M059J (cell line): ENCODE measurements at places on chromosomes 1 and 21. TPM values are rescaled to one million over a fixed set of nuclear protein-coding genes. Genes with fewer than 3 reads are reported as not detected.

Gene KCNJ9
- not detected in 2 replicates for total RNA-seq

Gene CLCA1
- not detected in 2 replicates for total RNA-seq

Gene KRTAP10-3
- total RNA-seq, result not detected in 2 replicates

GRCh38 chr1:240619906-240620621 is 8.1 kb upstream of the GREM2 start:
- DNase-seq, result no peak

- peak; percentile 83 for DNase-seq
These were observed 51.1 kb downstream of the IER5 start for GRCh38 chr1:181139631-181140061.

- DNase-seq, result no peak
These were observed 129.4 kb downstream of the MRPS6 start for GRCh38 chr21:34202553-34203372.

- no peak for DNase-seq
These were observed 394.4 kb downstream of the PTPRU start for GRCh38 chr1:29630756-29631155.

DNA sequence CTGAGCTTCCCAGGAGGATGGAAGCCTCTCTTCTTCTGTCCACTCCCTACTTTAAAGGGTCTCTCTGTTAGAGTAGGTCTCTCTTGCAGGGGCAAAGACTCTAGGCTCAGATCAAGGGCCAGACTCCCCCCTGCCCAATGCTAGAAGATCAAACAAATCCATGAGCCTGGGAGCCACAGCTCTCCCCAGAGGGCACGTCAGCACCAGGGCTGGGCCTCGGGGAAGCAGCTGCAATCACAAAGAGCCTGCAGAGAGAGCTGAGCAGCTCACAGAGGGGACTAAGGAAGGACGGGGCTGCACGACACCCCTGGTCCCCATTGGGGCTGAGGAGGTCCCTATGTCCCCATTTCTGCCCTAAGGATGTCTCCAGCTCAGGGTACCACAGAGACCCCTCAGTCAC is 3.9 kb downstream of the CNTN2 start:
- no peak for DNase-seq

DNA sequence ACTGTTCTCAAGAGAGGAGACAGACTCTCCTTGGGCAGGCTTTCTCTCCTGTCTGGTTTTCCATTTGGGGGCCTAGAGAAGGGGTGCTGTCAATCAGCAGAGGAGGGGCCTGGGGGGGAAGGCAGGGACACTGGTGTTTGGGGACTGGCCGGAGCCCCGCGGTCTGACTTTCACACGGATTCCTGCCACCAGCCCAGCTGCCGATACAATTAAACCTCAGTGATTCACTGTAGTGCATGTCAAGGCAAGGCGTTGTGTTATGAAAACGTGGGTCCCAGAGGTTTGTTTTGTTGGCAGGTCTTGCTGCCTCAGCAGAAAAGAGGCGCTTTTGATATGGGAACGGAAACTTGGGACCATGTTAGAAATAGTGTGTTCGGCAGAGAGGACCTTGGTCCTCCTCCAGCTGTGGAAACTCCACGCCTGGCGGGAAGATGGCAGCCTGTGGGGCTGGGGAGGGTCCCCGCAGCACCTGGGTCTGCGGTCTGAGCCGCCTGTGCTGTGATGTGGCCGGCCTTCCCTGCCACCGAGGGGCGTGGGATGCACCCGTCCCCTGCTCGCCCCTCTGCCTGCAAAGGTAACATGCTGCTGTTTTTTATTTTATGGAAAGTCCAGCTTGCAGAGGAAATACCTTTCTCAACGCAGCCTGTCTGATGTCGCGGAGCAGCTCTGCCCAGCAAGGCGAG is 47.6 kb downstream of the SPSB1 start:
- DNase-seq, result no peak

GRCh38 chr1:26164036-26164860 is 4.5 kb downstream of the C1orf232 start:
- DNase-seq, result no peak

GRCh38 chr1:156485984-156486383 is 14.6 kb downstream of the MEF2D start:
- no peak for DNase-seq

DNA sequence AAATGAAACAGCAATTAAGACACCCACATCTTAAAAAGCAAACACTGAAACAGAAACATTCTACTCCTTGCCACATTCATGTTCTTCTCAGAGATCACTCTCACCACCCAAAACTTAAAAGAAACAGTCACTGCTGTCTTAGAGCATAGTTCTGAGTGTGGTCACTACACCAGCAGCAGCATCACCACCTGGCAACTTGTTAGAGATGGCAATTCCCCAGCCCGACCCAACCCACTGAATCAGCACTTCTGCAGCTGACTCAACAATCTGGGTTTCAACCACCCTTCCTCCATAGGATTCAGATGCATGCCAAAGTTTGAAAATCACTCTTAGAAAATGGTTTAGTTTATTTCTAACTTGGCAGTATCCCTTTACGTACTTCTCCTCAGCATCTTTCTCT is 126.1 kb downstream of the CDC42BPA start:
- DNase-seq, result peak; percentile 89

Gene PLXNA2
- total RNA-seq, result 2.0 and 2.8 TPM in 2 replicates

Gene MYBPH
- not detected in 2 replicates for total RNA-seq

Gene SPRR2B
- total RNA-seq, result not detected in 2 replicates

Gene C8A
- total RNA-seq, result not detected in 2 replicates

- DNase-seq, result peak; percentile 88
These were observed 4.8 kb upstream of the TMCO1 start for GRCh38 chr1:165773324-165773965.

- no peak for DNase-seq
These were observed 43.7 kb downstream of the DMAP1 start for GRCh38 chr1:44256762-44257554.

GRCh38 chr21:38505654-38506523 is 7.6 kb upstream of the ERG start:
- peak; percentile 81 for DNase-seq

GRCh38 chr1:228275430-228276173 is 67.8 kb downstream of the OBSCN start:
- peak; percentile 75 for DNase-seq

DNA sequence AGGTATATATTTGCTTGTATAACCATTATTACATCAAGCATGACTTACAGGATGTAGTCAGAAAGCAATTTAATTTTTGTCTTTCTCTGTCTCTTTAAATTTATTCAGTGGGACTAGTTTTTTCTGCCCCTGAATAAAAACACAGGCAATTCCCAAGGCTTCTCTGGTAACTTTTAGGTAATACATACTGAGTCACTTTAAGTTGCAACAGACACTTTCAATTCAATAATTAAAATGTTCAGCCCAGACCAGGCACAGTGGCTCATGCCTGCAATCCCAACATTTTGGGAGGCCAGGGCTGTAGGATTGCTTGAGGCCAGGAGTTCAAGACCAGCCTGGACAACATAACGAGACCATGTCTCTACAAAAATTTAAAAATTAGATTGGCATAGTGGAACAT is 12.3 kb downstream of the SLC44A3 start:
- no peak for DNase-seq

Gene TSPAN1
- 0.47 and 1.7 TPM in 2 replicates for total RNA-seq

Gene KIAA1614
- total RNA-seq, result 1.9 and 2.8 TPM in 2 replicates

DNA sequence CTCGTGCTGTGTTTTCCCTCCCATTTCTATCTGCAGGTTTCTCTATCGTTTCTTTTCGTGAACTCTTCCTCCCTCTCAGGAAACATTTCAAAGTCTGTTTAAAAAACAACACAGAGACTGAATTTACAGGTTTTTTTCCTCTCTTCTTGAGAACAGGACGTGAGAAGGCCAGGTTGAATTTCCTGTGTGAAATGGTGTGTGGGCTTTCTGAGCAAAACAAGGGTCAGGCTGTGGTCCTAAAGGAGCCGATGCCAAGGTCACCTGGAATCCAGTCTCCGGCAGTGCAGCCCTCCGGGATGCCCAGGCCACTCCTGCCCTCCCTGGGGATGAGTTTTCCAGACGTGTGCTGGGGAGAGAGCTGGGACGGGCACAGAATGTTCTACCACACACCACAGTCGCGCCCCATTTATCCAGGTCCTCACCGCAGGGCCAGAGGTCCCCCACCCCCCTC is 62.7 kb upstream of the RUNX3 start:
- no peak for DNase-seq

DNA sequence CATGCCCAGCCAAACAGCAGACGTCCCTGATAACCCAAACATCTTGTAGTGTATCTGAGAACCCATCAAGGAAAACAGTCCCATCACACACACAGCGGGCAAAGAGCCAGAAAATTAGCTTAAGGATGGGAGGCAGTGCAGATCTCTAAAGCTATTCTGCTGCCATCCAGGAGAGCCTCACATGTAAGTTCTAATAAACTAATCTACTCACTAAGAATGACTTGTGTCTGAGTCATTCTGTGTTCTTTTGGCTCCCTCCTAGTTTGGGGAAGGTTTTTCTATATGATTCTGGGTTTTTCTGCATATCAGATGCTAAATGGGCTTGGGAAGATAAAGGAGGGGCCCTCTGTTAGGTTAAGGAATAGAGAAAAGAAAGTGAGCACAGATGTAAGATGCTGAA is 162.8 kb downstream of the HUNK start:
- DNase-seq, result no peak

GRCh38 chr21:39313042-39313570 is 326 bp downstream of the BRWD1 start:
- DNase-seq, result no peak

GRCh38 chr1:23817633-23818032 is 7.6 kb downstream of the HMGCL start:
- DNase-seq, result no peak

DNA sequence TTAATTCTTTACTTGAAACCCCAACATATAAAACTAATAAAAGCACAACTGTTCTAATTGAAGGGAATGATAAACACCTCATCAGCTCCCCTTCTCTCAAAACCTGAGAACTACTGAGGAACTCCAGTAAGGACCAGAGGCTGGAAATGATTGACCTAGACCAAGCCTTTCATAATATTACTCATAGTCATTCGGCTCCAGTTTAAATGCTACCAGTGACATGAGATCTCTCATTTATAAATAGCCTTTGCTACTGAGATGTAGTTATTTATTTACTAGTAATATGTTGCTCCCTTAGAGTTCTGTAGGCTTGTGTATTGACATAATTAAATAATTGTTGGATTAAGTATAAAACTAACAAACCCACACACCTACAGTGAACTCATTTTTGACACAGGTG is 209.8 kb upstream of the PRMT6 start:
- DNase-seq, result no peak

- DNase-seq, result no peak
These were observed 249.0 kb upstream of the ZP4 start for GRCh38 chr1:238139713-238140112.

DNA sequence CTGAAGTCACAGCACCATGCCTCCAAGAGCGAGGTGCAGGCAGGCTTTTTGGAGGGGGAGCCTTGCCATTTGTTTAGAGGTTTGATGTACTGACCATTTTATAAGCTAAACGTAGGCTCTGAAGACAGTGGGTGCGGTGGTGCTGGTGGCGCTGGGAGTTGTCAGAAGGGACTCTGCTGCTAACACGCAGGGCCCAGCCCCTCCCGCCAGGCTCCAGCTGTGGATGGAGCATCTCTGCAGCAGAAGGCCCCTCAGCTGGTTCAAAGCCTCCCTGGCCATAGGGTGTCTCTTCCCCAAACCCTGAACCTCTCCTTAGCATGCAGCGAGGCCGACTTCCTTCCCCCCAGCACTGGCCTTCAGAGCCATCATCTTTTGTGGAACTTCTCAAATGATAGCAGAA is 105.3 kb downstream of the AJAP1 start:
- no peak for DNase-seq

Gene STIL
- total RNA-seq, result 34.4 and 48.1 TPM in 2 replicates

DNA sequence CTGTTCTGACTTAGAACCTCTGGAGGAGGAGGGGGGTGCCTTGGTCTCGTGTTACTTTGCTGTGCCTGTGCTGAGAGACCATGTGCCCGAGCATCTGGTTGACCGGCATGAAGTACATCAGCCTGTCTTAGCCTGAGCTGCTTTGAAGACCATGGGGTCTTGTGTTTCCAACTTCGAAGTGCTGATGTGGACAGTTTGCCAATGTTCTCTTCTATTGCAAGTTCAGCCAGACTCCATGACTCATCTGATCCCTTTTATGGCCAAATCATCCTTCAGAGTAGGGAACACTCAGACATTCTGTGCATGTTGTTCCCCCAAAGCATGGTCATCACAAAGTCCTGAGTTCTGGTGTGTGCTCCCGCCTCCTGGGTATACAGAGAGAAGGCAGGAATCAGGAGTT is 6.0 kb upstream of the PLA2G2C start:
- peak; percentile 32 for DNase-seq

DNA sequence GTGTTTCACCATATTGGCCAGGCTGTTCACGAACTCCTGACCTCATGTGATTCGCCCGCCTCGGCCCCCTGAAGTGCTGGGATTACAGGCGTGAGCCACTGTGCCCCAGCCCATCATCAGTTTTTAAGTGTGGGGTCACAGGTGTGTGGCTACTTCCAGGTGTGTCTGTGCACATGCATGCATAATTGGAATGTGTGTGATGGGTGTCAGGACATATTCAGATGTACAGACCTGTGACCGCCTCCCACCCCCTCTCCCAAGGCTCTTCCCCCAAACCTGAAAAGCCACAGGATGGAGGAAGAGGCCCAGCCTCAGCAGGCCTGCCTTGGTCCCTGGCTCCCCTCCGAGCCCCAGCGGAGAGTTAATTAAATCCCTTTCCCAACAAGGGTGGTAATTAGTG is 37.3 kb upstream of the CSF3R start:
- no peak for DNase-seq

Gene CD84
- total RNA-seq, result not detected in 2 replicates

DNA sequence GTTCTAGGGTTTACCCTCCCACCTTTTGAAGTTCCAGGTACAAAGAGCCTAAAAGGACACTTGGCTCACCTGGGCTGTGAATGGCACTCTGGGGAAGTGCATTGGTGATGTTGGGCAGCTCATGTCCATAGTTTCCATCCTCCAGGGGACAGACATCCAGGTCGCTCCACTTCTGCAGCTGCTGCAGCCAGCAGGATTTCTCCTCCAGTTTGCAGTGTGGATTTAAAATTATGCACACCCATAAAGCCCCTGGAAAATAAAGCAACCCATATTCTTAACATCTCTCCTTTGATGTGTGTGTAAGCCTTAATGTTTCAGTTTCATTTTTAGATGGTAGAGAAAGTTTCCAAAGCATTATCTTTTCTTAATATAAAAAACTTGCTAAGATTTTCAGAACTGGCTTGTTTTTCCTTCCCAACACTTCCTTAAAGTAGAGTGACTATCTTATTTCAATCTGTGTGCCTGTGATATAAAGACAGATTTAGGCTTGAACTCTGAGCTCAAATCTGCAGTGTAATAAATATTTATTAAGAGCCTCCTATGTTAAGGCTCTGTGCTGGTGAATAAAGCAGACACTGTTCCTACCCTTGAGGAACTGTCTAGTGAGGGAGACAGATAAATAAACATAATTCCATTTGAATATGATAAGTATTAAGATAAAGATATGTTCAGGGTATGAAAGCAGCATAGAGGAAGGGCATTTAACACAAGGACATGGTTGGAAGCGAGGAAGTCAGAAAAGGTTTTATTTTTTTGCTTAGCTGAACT is 39.1 kb downstream of the UROD start:
- DNase-seq, result no peak
